ENCODE measurements at places on chromosomes 5 and 9. TPM values are rescaled to one million over a fixed set of nuclear protein-coding genes. Genes with fewer than 3 reads are reported as not detected.

GRCh38 chr5:43007246-43007910 lies 32.7 kb downstream of the ANXA2R start:
- peak; percentile 87 for DNase-seq

- DNase-seq = peak; percentile 99
Measured at GRCh38 chr9:90301277-90301653, 341.4 kb downstream of the DIRAS2 start.

Gene LCN12
- 0.07 TPM for total RNA-seq

Gene IL13
- not detected for total RNA-seq

All from A172 (cell line).